ENCODE measurements at places on chromosomes 2 and 18. TPM values are rescaled to one million over a fixed set of nuclear protein-coding genes. Genes with fewer than 3 reads are reported as not detected.

GRCh38 chr2:188705191-188705590 lies 269.0 kb upstream of the COL3A1 start:
- no peak for DNase-seq

DNA sequence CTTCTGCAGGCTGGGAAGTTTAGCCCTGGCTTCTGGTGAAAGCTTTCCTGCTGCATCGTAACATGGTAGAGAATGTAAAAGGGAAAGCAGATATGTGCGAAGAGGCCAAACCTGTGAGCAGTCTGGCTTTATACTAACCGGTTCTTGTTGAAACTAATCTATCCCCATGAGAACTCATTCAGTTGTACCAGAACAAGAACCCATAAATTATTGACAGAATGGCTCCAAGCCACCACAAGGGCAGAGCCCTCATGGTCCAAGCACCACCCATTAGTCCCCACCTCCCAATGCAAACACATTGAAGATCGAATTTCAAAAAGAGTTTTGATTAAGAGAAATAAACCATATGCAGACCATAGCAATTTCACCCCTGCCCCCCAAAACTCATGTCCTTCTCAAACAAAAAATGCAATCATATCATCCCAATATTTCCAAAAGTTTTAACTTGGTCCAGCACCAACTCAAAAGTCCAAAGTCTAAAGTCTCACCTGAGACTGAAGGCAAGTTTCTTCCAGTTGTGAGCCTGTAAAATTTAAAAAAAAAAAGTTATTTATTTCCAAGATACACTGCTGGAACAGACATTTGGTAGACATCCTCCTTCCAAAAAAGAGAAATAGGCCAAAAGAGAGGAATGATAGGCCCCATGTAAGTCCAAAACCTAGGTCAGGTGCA lies 318.9 kb downstream of the CNTNAP5 start:
- DNase-seq = no peak

DNA sequence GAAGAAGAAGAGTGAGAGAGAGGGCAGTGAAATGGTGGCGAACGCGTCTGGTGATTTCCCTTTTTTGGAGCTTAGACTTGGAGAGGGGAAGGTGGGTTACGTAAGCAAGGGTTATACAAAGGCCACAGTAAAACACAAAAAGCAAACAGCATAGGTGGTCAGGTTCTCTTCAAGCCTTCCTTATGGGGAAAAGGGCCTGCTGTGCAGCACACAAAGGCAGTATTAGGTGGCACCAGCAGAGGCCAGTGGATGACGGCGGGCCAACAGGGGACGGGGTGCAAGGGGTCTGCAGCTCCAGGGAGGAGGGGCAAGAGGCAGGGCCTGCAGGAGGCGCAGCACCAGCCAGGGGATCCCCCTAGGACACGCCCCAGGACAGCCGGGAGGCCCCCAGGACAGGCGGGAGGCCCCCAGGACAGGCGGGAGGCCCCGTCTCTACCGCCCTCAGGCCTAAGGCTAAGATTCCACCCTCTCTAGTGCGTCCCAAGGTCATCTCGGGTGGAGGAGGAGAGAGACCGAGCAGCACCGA lies 32.6 kb upstream of the NPC1 start:
- peak; percentile 88 for DNase-seq

The FHOD3 gene
- 7.0 TPM for total RNA-seq

- DNase-seq = no peak
Measured at GRCh38 chr2:231521-232185, 32.2 kb downstream of the SH3YL1 start.

The DNAH7 gene
- total RNA-seq = 0.09 TPM

The RAD51AP2 gene
- not detected for total RNA-seq

The PROKR1 gene
- total RNA-seq = 1.5 TPM

GRCh38 chr2:212180408-212181083 lies 358.1 kb downstream of the ERBB4 start:
- DNase-seq = no peak

DNA sequence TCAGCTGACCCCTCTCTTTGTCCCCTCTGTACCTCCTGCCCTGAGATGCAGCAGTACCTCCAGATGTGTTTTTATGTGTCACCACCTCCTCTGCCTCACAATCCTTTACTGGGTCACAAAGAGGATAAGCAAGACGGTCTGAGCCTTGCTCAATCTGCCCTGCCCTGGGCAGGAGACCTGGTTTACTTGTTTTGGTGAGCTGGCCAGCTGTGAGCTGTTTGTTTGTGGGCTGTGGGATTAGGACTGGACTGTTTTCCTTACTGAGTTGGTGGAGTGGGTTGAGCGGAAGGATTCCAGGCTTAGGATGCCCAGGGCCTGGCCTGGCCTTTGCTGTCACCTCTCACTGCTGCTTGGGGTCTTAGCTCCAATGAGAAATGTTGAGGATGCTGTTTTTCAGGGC lies 299.5 kb downstream of the SRBD1 start:
- no peak for DNase-seq

- no peak for DNase-seq
Measured at GRCh38 chr18:45889419-45890064, 64.1 kb downstream of the SIGLEC15 start.

DNA sequence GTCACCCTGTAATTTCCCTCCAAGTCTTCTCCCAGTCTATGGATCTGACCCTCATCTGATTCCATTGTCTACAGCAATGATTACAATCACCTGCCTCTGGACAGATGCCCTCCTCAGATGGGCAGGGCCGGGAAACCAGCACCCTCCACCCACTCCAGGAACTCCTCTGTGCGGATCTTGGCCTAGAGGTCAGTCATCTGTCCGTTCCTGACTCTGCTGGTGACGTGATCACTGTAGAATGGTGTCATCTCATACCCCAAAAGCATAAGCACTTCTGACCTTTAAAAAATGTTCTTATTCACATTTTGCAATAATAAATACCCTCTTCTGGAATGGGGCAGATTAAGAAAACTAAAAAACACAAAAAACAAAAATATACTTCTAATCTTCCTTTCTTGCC lies 29.5 kb upstream of the BZW1 start:
- DNase-seq = no peak

The UNC80 gene
- total RNA-seq = 0.52 TPM

DNA sequence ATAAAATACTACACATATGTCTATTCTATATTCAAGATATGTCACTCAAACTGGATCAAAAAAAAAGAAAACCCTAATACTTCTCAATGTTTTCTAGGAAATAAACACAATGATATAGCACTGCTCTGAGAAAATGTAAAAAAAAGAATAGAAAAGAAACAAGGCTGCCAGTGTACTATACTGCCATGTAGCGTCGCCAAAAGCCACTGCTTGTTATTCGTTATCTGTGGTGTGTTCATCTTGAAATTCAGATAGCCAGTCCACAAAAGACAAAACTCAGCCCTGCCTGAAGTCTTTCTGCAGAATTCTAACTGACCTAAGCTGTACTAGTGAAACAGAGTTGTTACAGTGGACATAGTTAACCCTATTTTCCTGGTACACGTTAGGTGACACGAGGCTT lies 12.2 kb upstream of the YPEL5 start:
- DNase-seq = no peak

GRCh38 chr2:149924028-149924427 lies 336.5 kb upstream of the MMADHC start:
- no peak for DNase-seq

GRCh38 chr18:26763446-26764110 lies 101.9 kb downstream of the AQP4 start:
- DNase-seq = no peak

Data from H9 (cell line).